ENCODE measurements at places on chromosomes 16 and 17.

DNA sequence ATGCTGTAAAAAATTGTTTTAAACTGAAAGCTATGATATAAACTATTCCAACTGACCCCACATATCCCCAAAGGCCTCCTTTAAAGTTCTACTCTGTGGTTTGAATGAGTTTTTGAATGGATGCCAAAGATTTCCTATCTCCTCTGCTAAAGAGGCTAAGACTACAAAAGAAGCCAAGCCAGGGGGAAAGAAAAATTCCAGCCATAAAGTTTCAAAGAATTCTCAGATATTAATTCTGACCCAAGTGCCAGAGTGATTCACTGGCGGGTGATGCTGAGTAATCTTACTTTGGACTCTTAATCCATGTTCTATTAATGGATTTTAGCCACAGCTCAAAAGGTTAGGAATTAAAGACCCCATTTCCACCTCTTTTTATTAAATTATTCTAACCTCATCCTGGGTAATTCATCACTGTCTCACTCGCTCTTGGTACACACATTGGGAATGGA lies 60.7 kb downstream of the HS3ST3A1 start:
- DNase-seq: no peak

DNA sequence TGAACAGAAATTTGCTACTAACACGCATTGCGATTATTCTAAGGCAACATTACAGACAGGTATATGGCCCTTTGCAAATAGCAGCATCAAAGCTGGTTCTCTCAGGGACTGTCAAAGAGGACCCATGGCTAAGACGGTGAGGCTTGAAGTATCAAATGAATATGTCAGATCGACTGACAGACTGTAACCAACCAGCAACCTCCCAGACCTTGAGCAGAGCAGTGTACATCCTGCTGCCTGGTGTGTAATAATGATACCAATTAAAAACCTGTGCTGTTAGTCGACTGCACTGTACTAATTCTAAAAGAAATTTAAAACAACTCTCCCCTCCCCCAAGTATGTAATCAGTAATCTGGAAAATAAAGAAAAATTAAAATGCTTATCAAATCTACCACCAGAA lies 35.9 kb upstream of the GHDC start:
- no peak for DNase-seq

DNA sequence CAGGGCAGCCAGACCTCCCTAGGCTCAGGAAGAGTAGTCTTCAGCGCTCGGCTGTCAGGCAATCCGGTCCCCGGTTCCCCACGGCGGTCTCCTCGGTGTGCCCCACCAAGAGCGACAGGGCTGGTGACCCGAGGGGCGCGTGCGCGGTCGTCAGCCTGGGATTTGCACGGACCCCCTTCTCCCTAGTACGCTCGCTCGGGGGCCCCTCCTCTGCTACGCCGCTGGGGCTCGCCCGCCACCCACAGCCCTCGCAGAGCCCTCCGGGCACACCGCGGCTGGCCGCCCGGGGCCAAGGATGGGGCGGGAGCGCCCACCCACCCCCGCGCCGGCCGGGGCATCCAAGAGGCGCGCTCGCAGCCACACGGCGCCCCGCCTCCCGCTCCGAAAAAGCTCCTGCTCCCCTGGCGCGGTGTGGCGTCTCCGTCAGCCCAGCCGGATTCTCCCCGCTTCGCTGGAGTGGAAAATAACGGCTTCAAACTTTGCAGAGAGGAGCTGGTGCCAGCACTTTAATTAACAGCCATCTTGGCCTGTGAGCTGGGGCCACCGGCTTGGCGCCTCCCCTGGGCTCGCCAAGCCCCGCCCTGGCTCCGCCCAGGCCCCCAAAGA lies 2.1 kb upstream of the C1QL1 start:
- DNase-seq: no peak

GRCh38 chr17:13594762-13595598 lies 6.7 kb downstream of the HS3ST3A1 start:
- peak; percentile 44 for DNase-seq

DNA sequence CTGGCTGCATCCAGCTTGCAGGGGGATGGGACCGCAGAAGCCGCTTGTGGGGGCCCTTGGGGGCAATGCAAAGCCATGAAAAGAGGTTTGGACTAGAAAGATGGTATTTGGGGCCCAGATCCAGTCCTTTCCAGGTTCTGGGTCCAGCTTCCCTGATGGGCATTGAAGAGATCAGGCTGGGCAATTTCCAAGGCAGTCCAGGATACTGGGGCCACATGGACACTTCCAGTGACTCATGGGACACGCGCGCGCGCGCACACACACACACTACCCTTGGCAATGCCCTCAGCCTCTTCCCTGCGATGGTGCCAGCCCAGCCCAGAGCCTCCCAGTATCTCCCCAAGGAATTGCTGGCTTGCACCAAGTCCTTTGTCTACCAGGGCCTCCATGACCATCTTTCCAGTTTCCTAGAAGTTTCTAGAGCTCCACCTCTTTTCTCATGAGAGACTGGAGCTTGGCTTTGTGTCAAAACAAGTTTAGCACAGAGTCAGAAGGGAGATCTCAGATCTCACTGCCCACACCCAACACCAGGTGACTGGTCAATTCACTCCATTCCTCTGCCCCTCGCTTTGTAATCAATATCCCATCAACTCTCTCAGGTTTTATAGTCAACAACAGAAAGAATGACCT lies 44.3 kb downstream of the WNT3 start:
- no peak for DNase-seq

DNA sequence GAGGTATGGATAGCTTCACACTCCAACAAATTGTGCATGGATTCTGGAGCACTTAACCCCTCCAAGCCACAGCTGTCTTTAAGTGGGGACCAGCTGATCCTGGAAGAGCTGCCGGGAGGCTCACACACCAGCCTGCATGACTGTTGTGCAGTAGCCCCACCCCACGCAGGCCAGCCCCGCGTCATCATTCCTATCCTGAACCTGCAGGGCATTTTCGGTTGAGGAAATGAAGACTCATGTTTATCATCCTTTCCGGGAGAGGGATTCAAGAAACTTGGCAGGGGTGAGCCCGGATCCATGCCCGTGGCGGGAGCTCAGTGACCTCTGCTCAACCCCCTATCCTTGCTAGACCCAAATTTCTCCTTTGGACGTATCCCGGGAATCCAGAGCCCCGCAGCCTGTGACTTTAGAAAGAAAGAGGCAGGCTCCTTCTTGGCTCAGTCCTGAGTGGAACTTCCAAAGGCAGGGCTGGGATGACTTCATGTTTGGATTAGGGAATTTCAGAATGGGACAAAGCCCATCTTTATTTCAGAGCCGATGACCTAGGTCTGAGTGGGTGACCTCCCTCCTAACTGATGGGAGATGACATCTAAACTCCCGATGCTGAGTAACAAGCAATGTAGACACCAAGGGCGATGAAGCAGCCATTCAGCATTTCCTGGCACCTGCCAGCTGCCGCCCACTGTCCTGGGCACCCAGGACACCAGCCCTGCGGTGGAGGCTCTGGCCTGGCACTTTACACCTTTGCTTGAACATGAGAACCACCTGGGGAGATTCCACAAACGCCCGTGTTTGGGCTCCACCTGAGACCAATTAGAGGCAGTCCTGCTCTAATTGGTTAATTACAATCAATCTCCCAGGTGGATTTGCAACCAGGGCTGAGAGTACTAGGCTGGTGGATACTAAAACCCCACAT lies 43.3 kb upstream of the CMIP start:
- DNase-seq: no peak

DNA sequence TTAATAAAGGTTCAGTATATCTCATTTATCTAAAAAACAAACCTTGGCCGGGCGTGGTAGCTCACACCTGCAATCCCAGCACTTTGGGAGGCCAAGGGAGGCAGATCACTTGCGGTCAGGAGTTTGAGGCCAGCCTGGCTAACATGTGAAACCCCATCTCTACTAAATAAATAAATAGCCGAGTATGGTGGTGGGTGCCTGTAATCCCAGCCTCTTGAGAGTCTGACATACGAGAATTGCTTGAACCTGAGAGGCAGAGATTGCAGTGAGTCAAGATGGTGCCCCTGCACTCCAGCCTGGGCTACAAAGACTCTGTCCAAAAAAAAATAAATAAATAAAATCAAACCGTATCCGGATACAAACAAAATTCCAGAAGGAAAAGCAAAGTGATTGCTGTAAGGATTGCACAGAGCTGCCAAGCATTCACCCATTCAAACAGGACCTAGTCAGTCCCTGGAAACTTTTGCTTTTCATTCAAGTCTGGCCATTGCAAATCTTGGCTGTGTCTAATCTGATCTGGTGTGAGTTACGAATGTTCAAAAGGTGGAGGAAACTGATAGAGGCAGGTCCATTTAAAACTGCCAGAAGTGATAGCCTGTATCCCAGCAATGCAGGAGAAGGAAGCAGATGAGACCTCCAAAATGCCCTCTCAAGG lies 102.5 kb upstream of the CLEC3A start:
- DNase-seq: no peak

- DNase-seq: no peak
Observed at GRCh38 chr16:22928882-22929435, 115.0 kb downstream of the HS3ST2 start.

- no peak for DNase-seq
Observed at GRCh38 chr16:49672753-49673152, 183.2 kb downstream of the ZNF423 start.

- no peak for DNase-seq
Observed at GRCh38 chr17:81221371-81221841, 1.4 kb downstream of the CEP131 start.

DNA sequence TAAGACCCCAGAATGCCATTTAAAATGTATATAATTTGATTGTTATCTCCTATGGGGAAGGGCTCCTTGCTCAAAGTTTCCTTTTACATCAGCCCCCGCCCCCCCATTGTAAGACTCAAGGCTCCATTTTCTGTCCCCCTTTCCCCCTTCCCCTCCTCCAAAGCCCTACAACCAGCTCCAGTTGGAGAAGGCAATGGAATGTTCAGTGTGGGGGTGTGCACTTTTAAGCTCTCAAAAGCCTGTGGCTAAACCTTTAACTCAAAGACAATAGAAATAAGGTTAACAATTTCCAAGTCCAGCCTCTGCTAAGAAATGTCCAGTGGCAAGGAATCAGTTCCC lies 114.7 kb downstream of the NOG start:
- no peak for DNase-seq

GRCh38 chr17:40633871-40634270 lies 13.7 kb downstream of the SMARCE1 start:
- no peak for DNase-seq

- DNase-seq: peak; percentile 76
Observed at GRCh38 chr17:39667945-39668924, at the start of gene PNMT. TSS of gene PNMT (plus strand) at chr17:39668453. CDS start at chr17:39668476, 23 bp downstream.

DNA sequence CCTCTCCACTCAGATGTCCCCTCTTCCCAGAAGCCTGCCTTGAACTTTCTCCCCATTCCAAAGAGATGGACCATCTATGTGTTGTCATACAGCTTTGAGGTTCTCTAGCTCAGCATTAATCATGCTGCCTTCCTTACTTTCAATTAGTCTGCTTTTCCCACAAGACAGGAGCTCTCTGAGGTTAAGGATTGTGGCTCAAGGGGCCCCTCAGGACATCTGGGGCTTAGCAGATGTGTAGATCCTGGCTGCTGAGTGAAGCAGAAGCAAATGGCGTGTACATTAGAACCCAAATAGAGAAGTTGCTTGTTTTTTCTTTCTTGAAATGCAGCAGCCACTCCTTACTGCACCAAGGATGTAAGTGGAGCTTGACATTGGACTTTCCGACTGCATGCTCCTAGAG lies 330.5 kb upstream of the TNRC6C start:
- DNase-seq: no peak

GRCh38 chr17:59155439-59156177 lies at the start of gene PRR11:
TSS of gene PRR11 (plus strand) at chr17:59155746. CDS start at chr17:59169753, 14,007 bp downstream.
- DNase-seq: peak; percentile 72

GRCh38 chr17:53093391-53093790 lies 729.3 kb upstream of the KIF2B start:
- no peak for DNase-seq

DNA sequence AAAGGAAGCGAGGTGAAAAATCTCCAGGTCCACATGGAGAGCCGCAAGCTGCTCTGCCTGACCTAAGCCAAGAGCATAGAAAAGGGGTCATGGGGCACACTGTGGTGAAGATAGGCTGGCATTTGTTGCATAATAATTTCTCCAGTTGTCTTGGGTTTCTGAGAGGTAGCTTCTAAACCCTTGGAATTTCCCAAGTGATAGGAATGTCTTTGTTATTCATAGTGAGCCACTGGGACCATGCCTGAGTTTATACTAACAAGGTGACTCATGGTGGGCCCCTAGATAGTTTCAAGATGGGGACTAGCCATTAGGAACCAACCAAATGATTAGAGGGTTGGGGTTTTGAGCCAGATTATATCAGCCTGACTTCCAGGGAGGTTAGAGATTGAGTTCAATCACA lies 25.6 kb downstream of the SOST start:
- no peak for DNase-seq

DNA sequence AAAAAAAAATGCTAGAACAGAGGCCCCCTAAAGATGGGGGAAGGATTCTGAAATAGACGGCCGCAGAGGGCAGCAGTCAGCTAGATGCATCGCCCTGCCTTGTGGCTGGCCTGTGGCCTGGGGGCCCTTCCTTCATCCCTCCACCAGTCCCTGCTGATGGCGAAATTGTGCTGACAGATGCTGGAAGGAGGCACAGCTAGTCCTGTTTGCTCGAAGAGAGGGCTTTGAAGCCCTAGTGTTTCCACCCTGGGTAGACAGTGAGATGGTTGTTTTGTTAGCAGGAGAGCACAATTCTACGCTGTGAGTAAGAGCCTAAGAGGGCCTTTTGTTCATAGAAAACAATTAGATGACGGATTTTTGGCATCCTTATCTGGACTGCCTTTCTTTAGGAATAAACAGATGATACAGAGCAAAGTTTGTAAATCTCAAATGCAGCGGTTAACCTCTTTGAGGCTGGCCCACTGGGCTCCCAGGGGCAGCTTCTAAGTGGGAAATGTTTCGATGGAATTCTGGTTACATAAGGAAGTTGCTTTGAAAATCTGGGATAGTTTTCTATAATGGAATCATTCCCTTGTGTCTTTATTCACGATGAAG lies 23.0 kb downstream of the VPS35L start:
- no peak for DNase-seq

DNA sequence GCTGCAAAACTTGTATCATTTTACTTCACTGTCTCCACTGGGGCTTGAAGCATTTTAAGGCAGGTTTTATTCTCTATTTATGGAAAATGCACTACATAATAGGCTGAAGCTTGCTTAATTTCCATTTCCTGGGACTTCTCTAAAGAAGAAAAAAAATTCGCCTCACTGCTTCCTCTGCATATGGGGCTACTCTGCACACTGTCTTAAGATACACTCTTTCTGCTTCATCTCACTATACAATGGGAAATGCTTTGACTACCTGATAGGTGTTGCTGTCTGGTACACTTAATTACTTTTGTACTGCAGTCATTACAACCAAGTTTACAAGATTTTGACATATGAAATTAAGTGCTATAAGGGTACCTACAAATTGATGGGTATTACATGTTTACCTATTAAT lies 466.0 kb downstream of the KCNJ18 start:
- DNase-seq: no peak

DNA sequence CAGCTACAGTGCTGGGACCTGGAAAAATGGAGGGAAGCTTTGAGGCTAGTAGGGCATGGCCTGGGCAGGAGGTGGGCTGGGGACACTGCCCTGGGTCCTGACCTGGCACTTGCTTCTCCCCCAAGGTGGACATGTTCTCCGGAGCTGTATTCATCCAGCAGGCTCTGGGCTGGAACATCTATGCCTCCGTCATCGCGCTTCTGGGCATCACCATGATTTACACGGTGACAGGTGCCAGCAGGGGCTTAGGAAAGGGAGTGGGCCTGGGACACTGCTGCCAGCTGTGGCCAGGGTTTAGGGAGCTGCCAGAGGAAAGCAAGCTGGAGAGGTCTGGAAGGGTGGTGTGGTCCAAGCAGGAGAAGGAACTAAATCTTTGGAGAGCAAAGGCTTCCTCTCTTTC lies 3.1 kb downstream of the SLC5A2 start:
- no peak for DNase-seq

GRCh38 chr16:27353853-27354252 lies 40.1 kb downstream of the IL4R start:
- no peak for DNase-seq

GRCh38 chr16:57411362-57411976 lies 6.9 kb downstream of the CCL17 start:
- DNase-seq: no peak

Data from GM19239 (cell line).